ENCODE measurements at places on chromosomes 12 and 14.
A peak's percentile ranks its signal among the peaks of the same experiment; 100 is the strongest.

DNA sequence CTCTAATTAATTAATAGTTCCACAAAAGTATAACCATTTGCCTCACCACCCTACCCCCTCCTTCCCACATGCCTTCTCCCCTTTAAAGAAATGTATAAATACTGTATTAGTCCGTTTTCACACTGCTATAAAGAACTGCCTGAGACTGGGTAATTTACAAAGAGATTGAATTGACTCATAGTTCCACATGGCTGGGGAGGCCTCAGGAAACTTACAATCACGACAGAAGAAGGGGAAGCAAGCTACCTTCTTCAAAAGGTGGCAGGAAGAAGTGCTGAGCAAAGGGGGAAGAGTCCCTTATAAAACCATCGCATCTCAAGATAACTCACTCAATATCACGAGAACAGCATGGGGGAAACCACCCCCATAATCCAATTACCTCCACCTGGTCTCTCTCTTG is 8.2 kb upstream of the RESF1 start:
- no peak for DNase-seq
- H3K27me3 ChIP-seq, result no peaks in the 10 kb centered on the region
- no peaks in the 10 kb centered on the region for H3K4me1 ChIP-seq
- H3K27ac ChIP-seq, result no peak overlapping the region
- H3K4me3 ChIP-seq, result no peak overlapping the region

GRCh38 chr14:59429790-59430189 is 35.4 kb downstream of the GPR135 start:
- H3K36me3 ChIP-seq, result no peaks in the 10 kb centered on the region
- no peaks in the 10 kb centered on the region for H3K4me1 ChIP-seq
- DNase-seq, result no peak
- no peak overlapping the region for H3K4me3 ChIP-seq
- H3K27me3 ChIP-seq, result no peaks in the 10 kb centered on the region

- DNase-seq, result no peak
- no peak overlapping the region for H3K27ac ChIP-seq
These were observed 129.7 kb downstream of the GLT1D1 start for GRCh38 chr12:128982933-128983332.

DNA sequence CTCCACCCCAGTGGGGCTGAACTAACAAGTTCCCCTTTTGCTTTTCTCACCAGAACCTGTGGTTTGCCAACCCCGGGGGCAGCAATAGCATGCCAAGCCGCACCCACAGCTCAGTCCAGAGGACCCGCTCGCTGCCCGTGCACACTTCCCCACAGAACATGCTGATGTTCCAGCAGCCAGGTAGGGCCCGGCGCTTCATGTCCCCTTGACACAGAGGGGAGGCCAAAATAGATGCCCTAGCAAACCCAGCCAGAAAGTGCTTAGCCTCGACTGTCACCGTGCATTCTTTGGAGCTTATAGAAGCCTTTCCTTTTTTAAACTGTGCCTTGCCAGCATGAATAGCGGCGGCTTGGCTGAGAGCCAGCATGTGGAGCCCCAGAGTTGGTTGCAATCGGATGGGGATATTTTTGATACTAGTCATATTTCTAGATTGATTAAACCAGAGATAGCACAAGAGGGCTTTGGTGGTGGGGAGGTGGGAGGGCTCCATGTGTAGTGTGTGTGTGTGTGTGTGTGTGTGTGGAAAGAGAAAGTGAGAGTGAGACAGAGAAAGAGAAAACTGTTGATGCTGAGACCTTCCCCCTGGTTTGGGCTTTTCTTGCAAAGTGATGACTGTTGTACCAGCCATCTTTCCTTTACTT is 126.1 kb downstream of the GCH1 start:
- H3K27me3 ChIP-seq, result no peaks in the 10 kb centered on the region
- no peaks in the 10 kb centered on the region for H3K4me1 ChIP-seq
- no peak overlapping the region for H3K27ac ChIP-seq
- H3K36me3 ChIP-seq, result no peaks in the 10 kb centered on the region
- H3K4me3 ChIP-seq, result no peak overlapping the region

DNA sequence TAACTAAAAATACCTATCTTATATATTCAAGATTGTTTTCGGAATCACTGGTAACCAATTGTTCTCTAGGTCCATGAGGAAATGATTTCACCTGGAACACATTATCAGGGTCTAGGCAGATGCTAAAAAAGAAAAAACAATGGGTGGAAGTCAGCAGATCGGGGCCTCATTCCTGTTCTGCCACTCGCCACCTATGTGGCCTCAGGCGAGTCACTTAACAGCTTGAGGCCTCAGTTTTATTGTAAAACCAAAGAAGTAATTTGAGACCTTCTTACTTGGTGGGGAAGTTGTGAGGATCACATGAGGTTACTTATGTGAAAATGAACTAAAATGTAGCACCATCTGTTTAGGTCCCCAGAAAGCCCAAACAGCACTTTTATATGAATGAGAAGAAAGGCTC is 6.2 kb upstream of the RNASE10 start:
- no peak overlapping the region for H3K27ac ChIP-seq
- H3K4me1 ChIP-seq, result no peaks in the 10 kb centered on the region
- H3K36me3 ChIP-seq, result no peaks in the 10 kb centered on the region
- H3K4me3 ChIP-seq, result no peak overlapping the region
- no peak for DNase-seq

GRCh38 chr12:111120578-111120977 is 200.2 kb upstream of the MYL2 start:
- peak; percentile 4 for DNase-seq
- no peak overlapping the region for H3K4me3 ChIP-seq
- no peaks in the 10 kb centered on the region for H3K27me3 ChIP-seq
- no peaks in the 10 kb centered on the region for H3K36me3 ChIP-seq

DNA sequence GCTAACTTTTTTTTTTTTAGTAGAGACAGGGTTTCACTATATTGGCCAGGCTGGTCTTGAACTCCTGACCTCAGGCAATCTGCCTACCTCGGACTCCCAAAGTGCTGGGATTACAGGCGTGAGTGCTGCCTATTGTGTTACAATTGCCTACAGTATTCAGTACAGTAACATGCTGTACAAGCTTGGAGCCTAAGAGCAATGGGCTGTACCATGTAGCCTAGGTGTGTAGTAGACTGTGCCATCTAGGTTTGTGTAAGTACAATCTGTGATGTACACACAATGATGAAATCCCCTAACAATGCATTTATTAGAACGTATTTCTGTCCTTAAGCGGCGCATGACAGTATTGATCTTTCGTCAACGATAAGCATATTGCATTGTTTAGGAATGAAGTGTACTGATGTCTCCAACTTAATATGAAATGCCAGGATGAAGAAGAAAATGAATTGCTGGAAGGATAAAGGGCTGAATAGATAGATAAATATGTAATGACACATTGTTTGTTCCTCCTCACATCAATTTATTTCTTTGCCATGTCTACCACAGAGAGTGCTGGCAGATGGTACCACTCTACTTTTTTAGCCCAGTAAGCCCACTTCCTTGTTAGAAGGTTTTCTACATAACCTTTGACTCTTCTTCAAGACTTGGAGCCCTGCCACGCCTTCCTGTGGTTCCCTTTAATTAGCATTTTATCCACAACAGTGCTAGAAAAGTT is 467.5 kb downstream of the VRK1 start:
- H3K27ac ChIP-seq, result no peak overlapping the region
- DNase-seq, result no peak
- H3K4me3 ChIP-seq, result no peak overlapping the region
- H3K27me3 ChIP-seq, result no peaks in the 10 kb centered on the region
- H3K36me3 ChIP-seq, result no peaks in the 10 kb centered on the region

GRCh38 chr14:104696671-104697316 is 7.4 kb downstream of the INF2 start:
- H3K4me1 ChIP-seq, result peaks cover 4% of the 10 kb centered on the region
- no peaks in the 10 kb centered on the region for H3K27me3 ChIP-seq
- H3K4me3 ChIP-seq, result no peak overlapping the region
- no peak for DNase-seq
- H3K27ac ChIP-seq, result no peak overlapping the region

DNA sequence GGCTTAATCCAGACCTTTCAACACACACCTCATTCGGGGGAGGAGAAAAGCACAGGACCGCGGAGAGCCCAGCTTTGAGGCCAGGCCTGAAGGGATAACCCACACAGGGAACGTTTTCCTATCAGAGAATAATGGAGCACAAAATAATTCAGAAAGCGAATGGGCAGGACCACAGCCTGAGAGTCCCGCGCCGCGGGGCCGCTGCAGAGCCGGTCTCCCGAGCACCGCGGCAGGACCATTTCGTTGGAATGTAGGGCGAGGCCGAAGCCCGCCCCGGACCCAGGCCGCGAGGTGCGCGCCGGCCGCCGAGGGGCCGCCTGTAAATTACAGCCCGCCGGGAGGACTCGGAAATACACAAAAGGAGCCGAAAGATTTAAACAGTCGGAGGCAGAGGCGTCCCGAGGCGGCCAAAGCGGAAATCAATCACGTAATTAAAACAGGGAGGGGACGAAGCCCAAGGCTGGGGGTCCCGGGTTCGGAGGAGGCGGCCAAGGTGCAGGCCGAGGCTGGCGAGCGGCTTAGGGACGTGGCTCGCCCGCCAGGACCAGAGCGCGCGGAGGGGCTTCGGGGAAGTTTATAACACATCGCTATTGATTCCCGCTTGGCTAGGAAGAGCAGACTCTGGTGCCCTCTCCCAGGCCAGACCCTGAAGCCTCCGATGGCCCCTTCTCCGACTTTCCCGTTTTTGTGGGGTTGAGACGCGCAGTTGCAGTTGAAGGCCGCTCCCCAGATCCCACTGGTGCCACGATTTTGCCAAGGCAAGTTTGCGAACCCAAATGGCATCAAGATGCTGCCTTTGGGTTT is 6.3 kb upstream of the HOXC4 start:
- no peak overlapping the region for H3K4me3 ChIP-seq
- no peak for DNase-seq
- H3K36me3 ChIP-seq, result no peaks in the 10 kb centered on the region
- peaks cover 3% of the 10 kb centered on the region for H3K27me3 ChIP-seq

GRCh38 chr12:53659011-53659551 is 16.8 kb downstream of the ATP5MC2 start:
- peaks cover 23% of the 10 kb centered on the region for H3K4me1 ChIP-seq
- no peaks in the 10 kb centered on the region for H3K27me3 ChIP-seq
- no peaks in the 10 kb centered on the region for H3K36me3 ChIP-seq
- DNase-seq, result peak; percentile 84
- H3K4me3 ChIP-seq, result no peak overlapping the region

GRCh38 chr14:94491511-94491910 is 15.5 kb upstream of the SERPINA9 start:
- H3K4me3 ChIP-seq, result no peak overlapping the region
- no peak for DNase-seq
- peaks cover 3% of the 10 kb centered on the region for H3K27me3 ChIP-seq

DNA sequence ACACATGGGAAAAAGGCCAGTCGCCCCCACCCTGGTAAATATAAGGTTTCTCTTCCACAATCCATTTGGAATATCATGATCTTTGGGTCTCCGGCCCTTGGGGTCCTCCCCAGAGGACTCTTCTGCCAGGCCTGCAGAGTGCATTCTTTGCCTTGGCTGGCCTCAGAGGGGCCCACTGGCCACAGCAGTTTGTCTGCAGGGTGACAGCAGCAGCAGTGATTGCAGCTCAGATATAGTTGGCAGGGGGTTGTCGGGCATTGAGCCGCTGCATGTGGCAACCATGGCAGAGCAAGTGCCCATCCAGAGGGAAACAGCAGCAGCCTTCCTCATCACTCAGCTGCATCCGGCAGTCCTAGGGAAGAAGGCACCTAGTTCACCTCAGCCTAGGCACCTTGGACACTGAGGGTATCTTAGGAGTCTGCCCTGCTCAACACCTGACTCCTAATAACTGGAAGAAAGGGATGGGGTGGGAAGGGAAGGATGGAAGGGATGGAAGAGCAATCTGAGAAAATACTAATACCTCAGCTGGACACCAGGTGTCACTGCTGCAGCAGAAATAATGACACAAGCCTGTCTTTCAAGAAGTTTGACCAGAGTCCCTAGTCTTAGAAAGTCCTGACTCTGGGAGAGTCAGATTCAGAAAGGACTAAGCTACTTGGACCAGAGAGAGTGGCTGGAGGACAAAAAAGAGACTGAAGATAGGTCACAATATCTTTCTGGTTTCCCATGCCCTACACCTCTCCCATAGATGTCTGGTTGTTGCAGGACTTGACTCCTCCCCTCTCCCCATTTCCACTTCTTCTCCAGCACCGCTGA is 8.9 kb downstream of the AJUBA start:
- H3K27ac ChIP-seq, result no peak overlapping the region
- H3K4me1 ChIP-seq, result peaks cover 7% of the 10 kb centered on the region
- peak; percentile 77 for DNase-seq
- H3K36me3 ChIP-seq, result peaks cover 52% of the 10 kb centered on the region
- no peak overlapping the region for H3K4me3 ChIP-seq

GRCh38 chr14:71714225-71714624 is 218.0 kb upstream of the RGS6 start:
- DNase-seq, result no peak
- H3K27ac ChIP-seq, result no peak overlapping the region
- no peak overlapping the region for H3K4me3 ChIP-seq
- no peaks in the 10 kb centered on the region for H3K27me3 ChIP-seq
- peaks cover 15% of the 10 kb centered on the region for H3K36me3 ChIP-seq

DNA sequence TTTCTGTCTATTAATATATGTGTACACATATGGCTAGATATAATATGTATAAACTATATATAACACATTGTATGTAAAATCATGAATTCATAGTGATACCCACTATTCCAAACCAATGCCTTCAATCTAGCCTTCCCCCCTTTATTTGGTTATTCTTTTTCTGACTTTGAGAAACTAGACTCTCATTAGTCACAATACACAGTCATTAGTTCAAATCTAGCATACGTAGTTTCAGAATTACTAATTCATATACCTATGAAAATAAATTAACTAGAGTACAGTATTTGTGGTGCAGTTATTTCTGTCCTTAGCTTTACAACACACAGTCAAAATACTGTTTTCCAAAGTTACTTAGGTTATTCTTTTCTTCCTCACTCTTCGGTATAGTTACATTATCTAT is 268.2 kb downstream of the DPF3 start:
- H3K36me3 ChIP-seq, result no peaks in the 10 kb centered on the region
- H3K4me1 ChIP-seq, result no peaks in the 10 kb centered on the region
- H3K27me3 ChIP-seq, result no peaks in the 10 kb centered on the region
- no peak overlapping the region for H3K4me3 ChIP-seq
- no peak overlapping the region for H3K27ac ChIP-seq

- H3K36me3 ChIP-seq, result peaks cover 96% of the 10 kb centered on the region
- H3K27ac ChIP-seq, result peak overlapping the region; percentile 49
- no peaks in the 10 kb centered on the region for H3K27me3 ChIP-seq
- H3K4me3 ChIP-seq, result no peak overlapping the region
- no peaks in the 10 kb centered on the region for H3K4me1 ChIP-seq
These were observed 38.7 kb downstream of the SH2B3 start for GRCh38 chr12:111444314-111444924.

GRCh38 chr14:20455355-20456300 is 602 bp downstream of the APEX1 start:
- peak overlapping the region; percentile 79 for H3K4me3 ChIP-seq
- no peaks in the 10 kb centered on the region for H3K27me3 ChIP-seq
- H3K27ac ChIP-seq, result peak overlapping the region; percentile 87
- peaks cover 12% of the 10 kb centered on the region for H3K36me3 ChIP-seq

- H3K4me1 ChIP-seq, result no peaks in the 10 kb centered on the region
- no peaks in the 10 kb centered on the region for H3K36me3 ChIP-seq
- no peak overlapping the region for H3K27ac ChIP-seq
- no peak for DNase-seq
These were observed 34.0 kb downstream of the BMAL2 start for GRCh38 chr12:27366621-27367020.

GRCh38 chr14:101812071-101812470 is 50.6 kb downstream of the PPP2R5C start:
- H3K4me1 ChIP-seq, result peaks cover 9% of the 10 kb centered on the region
- H3K4me3 ChIP-seq, result no peak overlapping the region
- DNase-seq, result no peak
